ENCODE measurements at places on chromosomes 2 and 18.

DNA sequence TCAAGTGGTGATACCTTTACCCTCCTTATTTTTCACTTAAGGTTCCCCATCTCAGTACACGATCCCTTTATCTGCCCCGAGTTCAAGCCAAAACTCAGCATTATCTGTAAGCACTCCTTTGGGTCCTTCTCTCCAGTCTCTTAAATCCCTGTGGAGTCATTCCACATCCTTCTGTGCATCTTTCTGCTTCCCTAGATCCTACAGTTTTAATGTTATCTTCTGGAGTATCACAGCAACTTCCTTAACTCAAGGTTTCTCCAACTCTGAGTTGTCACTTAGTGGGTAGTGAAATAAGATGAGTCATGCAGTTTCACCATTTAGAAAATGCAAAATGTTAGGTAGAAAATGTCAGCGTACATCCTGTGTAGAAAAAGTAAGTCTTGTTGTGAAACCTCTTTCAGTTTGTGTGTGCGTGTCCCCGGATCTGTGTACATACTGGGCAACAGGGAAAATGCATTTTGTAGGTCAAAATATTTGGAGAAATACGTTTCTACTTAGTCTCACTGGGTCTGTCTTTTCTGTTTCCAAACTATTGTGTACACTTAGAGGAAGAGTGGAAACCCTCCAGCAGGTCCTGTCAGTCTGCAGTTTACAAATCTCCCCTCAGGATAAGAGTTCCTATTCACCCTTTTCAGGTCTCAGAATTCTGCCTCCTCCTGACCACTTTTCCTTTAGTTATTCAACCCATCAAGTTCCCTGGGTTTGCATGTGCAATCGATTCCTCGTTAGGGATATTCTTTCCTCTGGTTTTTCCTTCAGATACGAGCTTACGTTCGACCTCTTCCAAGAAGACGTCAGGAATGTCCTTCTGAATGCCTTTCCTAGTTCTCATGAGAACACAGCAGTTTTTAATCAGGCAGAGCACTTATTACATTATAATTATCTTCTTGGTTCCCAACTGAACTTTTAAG is 154.8 kb downstream of the TGIF1 start:
- peak; percentile 50 for DNase-seq

DNA sequence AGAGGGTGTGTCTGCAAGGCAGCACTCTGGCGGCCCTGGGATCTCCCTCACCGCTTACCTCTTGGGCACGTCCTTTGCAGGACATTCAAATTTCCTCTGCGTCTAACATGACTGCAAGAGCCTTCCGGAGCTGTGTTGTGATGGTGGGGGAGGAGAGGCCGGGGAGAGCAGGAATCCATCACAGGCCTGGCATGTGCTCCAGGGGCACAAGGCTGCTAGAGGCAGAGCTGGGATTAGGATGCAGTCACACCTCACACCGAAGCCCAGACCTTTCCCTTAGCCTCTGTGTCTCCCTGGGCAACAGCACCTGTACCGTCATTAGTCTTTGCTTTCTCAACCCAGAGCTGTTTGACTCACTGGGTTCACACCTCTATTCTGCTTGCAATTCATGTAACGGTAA is 111.3 kb downstream of the CMPK2 start:
- no peak for DNase-seq

DNA sequence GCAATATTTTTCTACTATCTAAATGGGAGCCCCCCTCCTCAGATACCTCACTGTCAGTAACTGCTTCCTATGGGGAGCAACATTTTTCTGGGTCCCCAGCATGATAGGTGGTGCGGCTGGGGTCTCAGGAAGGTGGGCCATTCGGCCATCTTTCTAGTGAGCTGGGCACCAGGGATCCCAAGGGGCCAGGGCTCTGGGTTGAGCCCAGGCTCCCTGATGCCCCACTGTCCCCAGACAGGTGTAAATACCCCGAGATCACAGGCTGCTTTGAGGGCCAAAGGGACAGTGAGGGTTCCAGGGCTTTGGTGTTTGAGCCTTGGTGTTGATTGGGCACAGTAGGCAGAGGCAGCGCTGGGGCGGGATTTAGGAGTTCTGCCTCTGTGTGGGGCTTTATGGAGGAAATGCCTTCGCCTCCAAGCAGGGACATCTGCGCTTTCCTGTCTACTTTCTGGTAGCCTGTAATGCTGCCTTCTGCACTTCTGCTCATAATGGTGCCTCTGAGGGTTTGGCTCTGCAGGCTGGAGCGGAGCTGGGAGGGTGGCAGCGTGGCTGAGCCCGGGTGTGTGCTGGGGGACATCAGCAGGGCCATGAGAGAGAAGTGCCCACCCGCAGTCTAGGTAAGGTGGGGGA is 5.3 kb downstream of the ITM2C start:
- DNase-seq, result no peak

- DNase-seq, result no peak
These were observed 7.4 kb downstream of the ZAP70 start for GRCh38 chr2:97720746-97721145.

Data from DND-41 (cell line).